ENCODE measurements at places on chromosomes 4 and X.

DNA sequence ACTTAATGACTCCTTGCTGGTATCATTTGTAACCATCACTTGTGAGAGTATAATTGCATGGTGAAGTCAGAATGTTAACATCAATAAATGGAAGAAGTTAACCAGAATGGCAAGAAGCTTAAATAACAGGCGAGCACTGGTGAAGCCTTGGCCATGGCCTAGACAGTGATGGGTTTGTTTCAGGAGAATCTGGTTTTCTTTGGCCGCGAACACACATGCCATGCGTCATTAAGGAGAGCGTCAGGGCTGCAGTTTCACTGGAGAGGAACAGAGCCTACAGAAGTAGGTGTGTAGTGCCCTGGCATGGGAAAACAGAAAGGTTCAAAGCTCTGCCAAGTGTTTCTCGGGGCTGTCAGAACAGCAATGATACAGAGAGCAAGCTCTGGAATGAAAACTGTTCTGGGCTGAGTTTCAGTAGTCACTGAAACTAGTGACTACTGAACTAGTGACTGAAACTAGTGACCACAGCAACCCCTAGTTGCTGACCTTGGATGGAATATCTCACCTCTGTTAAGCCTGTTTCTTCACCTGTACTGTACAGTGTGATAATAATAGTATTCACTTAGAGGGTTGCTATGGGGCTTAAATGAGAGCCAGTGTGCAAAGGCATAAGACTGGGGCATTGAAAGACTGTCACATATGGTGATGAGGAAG lies 93.8 kb downstream of the C4orf51 start:
- no peak for DNase-seq

DNA sequence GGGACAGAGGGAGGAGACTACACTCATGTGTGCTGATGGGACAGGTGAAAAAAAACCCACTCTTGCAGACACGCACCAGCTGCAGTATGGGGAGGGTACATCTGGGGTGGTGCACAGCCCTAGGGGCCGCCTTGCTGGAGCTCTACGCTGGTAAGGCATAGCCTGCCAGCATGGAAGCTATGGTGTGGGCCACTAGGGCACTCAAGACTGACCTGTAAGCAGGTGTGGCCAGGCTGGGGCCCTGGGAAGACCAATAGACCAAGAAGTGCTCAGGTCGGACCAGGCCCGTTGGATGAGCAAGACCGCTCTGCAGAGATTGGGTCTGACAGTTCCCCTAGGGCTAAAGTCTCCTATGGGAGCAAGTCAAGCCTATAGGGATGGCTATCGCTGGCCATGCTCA lies 314.8 kb downstream of the FAM47A start:
- DNase-seq, result no peak

GRCh38 chrX:21939906-21940305 lies 603 bp upstream of the SMS start:
- DNase-seq, result no peak

- no peak for DNase-seq
These were observed 98.3 kb upstream of the EOLA2 start for GRCh38 chrX:150036641-150037040.

DNA sequence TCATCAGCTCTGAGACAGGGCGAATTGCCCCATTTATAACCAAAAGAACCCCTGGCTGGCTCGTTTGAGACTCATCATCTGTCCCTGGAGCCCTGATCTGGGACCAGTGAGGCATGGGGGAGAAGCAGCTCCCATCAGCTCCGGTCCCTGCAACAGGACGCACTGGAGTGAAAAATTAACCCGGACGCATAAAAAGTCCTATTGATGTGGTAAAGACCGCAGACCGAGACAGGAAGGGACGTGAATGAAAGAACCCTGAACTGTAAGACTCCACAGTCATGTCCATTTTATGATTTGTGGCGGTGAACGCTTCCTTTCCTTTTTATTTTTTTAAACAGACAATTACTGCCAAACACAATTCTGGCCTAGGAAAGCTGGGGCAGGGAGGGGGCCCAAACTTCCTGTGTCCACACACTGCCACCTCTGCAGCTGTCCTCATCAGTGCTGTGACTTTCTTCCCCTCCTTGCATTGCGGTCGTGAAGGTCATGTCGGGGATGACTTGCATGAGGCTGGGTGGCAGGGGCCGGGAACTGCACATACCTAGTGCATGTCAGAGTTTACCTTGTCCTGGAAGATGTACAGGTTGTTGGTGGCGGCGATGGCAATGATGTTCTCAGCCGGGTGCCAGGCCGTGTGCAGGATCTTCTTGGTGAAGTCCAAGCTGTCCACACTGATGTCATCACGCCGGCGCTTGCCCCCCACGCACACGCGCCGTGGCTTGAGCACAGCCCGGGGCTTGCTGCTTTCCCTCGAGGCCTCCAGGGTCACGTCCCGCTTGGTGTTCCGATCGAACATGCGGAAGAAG lies 53.3 kb downstream of the WFS1 start:
- no peak for DNase-seq

- no peak for DNase-seq
These were observed 298.7 kb upstream of the ATOH1 start for GRCh38 chr4:93529692-93530372.

- no peak for DNase-seq
These were observed 986 bp downstream of the MTMR8 start for GRCh38 chrX:64394059-64394873.

DNA sequence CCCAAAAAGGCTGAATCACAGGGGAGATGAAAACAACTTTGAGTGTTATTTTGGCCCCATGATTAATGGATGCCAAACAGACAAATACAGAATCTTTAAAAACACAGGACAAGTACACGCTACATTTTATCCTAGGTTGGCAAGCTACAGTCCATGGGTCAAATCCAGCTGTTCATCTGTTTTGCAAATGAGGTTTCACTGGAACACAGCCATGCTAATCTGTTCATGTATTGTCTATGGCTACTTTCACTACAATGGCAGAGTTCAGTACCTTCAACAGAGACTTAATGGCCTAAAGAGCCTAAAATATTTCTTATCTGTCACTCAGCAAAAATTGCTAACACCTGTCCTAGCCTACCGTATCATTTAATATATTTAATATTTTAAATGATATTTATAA lies 1548.5 kb upstream of the IGFBP7 start:
- DNase-seq, result no peak

GRCh38 chrX:31213941-31214340 lies 142.1 kb upstream of the FTHL17 start:
- no peak for DNase-seq

DNA sequence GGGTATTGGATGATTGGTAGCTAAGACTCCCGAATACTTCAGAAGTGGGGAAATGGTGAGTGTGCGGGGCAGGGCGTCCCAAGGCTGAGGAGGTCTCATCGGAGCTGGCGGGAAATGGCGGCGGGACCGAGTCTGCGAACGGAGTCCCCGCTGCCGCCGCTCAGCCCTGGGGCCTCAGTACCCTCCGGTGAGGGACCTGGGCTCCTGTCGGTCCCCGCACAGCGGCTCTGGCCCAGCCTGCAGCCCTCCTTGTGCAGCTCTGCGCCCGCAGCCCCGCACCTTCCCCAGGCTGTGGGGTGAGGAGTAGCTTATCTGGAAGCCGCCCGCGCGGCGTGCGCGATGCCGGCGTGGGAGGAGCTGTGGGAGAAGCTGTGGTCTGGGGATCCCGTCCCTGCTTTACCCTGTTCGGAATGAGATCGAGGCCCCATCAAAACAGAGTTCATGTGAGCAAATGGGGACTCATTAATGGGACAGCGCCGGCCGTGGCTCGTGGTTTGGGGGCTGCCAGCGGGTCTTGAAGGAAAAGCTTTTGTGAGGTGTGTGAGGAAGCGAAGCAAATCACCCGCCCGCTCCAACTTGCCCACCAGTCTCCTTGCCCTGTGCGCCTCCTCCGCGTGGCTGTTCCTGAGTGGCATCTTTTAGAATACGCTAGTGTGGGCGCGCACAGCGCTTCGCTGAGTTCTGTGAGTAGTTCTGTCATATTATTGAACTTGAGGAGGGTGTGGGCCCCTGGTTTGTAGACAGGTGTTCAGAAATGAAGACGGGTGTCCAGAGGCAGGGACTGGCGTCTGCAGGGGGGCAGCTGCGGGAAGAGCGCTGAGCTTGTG lies 531 bp downstream of the ZNF141 start:
- DNase-seq, result peak; percentile 24

- no peak for DNase-seq
These were observed 64.9 kb downstream of the SORCS2 start for GRCh38 chr4:7256984-7257810.

GRCh38 chr4:26824667-26825066 lies 36.0 kb upstream of the STIM2 start:
- no peak for DNase-seq

DNA sequence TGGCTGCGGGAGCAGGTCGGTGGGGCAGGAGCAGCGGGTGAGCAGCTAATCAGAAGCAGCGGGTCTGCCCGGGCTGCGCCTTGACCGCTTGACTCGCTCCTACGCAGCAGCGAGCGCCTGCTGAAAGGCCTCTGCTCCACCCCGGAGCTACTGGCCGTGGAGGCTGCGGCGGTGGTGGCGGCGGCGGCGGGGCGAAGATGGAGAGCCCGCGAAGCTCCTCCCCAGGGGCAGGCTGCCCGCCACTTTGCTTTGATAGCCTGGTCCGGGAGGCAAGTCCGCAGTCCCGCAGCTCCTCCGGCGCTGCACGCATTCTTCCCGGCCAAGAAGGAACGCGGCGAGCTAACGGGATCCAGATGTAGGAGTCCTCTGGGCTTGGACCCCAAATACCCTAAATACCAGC lies 36.7 kb downstream of the PJA1 start:
- DNase-seq, result no peak

DNA sequence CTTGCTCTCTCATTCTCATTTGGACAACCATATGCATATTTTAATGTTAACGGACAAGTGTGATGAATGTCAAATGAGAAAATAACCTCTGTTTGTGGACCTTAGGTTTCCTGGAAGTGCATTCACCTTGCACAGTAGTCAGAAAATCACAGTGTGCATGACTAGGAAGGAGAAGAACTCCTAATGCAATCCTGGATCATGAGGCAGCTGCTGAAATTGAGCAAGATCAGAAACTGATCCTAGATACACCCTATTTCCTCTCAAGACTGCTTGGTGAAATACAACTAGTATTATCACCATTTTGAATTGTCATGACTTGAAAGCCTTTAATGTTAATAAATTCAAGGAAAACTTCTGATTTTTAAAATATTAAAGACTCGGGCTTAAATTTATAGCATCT lies 1148.9 kb downstream of the STIM2 start:
- no peak for DNase-seq

- DNase-seq, result no peak
These were observed 2534.9 kb downstream of the PCDH7 start for GRCh38 chr4:33255094-33255493.

DNA sequence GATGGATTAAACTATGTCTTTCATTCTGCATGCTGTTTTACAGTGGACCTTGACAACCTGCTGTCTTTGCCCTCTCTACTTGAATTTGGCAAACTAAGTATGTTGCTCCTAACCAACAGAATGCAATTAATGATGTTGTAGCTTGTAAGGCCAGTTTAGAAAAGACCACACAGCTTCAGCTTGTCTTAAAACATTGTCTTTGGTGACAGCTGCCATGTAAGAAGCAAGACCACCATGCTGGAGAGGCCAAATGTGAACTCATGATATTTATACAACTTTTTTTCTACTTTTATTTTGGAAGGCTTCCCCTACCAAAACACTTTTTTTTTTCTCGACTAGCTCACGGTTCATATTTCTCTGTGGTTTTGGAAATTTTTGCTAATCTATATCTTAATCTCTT lies 278.0 kb upstream of the GNPDA2 start:
- DNase-seq, result no peak
